Thymus (tissue), 14 donors: ENCODE measurements at places on chromosomes 5 and 9.
A peak's percentile ranks its signal among the peaks of the same experiment; 100 is the strongest.

GRCh38 chr5:1282131-1282992, 12.5 kb downstream of the TERT start:
- DNase-seq: no peak

DNA sequence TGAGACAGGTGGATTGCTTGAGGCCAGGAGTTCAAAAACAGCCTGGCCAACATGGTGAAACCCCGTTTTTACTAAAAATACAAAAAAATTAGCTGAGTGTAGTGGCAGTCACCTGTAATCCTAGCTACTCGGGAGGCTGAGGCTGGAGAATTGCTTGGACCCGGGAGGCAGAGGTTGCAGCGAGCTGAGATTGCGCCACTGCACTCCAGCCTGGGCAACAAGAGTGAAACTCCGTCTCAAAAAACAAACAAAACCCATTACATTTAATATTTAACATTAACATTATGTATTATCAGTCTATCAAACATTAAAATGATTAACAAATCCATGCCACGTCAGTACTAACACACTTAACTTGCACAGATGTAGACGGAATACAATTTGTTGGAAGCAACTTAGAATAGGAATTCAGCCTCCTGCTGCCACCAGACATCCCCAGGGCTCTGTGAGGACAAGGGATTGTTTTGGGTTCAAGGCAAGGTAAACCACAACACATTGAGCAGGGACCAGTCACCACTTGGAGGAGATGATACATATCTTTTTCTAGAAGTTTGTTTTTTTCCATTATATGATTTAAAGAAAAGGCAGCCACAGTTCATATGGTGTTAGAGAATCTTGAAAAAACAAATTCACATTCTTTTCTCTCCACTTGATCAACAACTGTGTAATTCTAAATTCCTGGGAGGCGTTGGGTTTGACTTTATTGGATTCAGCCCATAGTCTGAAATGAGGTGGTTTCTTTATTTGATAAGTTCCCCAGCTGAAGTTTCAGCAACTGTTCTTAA, 104.1 kb upstream of the BASP1 start:
- DNase-seq: no peak

- DNase-seq: no peak
Measured at GRCh38 chr5:969408-969839, 39.2 kb upstream of the NKD2 start.

- no peak for DNase-seq
Measured at GRCh38 chr5:37804401-37804800, 35.4 kb downstream of the GDNF start.

DNA sequence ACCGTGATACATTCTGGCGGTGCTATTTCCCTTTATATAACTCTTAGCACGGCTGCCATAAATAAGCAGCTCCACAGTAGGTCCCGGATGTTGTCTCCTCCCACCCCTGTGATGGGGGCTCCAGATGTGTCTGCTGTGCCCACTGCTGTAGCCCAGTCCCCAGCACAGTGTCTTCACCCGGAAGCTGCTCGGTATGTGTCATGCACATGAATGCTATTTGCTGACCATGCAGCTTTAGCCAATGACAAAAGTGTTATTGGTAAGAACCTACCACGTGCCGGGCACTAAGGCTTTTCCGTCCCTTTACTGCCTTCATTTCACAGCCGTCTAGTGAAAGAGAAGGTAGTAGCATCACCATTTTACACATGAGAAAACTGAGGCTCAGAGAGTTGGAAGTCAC, 20.2 kb downstream of the HRH2 start:
- no peak for DNase-seq

- DNase-seq: no peak
Measured at GRCh38 chr5:124665035-124665434, 81.4 kb downstream of the ZNF608 start.

DNA sequence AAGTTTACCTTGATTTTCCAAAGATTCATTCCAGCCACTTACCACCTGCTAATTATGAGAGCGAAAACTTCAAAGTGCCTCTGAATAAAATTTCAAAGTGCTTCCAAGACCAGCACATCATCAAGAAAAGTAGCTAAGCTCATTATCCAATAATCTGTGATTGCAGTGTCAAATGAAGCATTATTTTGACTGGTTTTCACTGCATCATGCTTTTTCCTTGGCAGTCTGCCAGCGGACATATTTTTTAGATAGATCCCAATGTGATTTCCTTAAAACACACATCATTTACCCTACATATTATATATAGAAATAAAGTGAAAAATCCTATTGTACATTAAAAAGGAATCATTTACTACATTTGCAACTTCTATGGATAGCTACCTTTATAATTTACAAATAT, 508.6 kb upstream of the FAM174A start:
- no peak for DNase-seq

DNA sequence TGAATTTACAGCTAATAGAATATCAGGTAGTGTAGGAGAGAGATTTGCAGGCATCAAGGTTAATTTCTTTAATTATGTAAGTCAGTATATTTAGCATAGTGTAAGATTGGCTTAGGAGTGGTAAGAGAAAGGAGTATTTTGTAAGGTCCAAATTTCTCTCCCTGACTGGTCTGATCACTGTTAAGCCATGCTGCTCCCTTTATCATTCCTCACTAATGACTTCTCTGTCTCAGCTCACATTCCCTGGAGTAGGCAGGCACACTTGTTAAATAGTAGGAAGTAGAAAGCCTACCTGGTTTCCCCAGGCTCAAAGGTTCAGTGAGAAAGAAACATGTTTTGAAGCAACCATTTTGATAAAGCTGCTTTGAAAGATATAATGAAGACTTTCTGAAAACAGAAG, 90.7 kb downstream of the SMIM15 start:
- no peak for DNase-seq

- DNase-seq: no peak
Measured at GRCh38 chr9:127162864-127163365, 40.5 kb upstream of the ANGPTL2 start.

DNA sequence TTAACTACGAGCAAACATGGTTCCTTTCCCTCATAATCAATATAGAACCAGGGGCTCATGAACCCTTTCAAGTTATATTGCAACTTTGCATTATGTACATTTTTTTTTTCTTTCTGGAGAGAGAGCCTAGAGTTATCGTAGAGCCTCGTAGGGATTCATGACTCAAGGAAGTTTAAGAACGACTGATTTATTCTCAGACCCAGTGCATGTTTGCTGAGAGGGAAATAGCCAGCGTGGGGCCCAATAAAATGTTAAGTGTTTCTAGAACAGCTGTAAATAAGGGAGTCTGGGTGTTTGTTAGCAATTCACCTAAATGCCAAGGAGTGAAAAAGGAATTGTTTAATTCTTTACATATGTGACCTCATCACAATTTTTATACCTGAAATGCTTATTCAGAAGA, 119.0 kb upstream of the KLF9 start:
- DNase-seq: no peak

GRCh38 chr9:127216210-127216887, 48.2 kb upstream of the GARNL3 start:
- no peak for DNase-seq

GRCh38 chr5:124252747-124253146, 493.7 kb downstream of the ZNF608 start:
- DNase-seq: no peak

DNA sequence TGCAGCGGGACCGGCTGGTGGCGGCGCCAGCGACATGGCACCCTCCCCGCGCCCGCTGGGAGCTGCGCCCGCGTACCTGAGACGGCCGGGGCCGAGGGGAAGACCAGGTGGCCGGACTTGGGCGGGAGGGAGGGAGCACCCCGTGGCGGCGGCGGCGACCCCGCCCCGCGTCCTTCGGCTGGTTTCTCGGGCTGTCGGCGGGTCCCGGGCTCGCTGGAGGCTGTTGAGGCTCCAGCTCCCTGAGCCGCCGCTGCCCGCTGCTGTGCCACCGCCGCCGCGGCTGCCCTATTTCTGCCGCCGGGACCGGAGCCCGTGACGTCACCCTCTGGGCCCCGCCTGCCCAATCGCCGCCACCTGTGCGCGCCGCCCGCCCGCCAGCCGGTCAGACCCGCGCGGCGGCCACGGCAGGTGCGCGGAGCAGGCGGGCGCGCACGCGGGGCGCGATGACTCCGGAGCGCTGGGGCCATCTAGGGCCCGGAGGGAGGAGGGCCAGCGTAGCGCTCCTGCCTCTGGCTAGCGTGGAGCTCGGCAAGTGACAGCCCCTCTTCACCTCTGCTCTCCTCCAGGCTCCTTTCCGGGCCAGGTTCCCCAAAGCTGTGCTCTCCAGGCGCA, at the start of gene FSTL4:
Gene FSTL4, minus strand, starts transcription at position 293 of the 612 bp plus-strand sequence.
- DNase-seq: peak; percentile 15

DNA sequence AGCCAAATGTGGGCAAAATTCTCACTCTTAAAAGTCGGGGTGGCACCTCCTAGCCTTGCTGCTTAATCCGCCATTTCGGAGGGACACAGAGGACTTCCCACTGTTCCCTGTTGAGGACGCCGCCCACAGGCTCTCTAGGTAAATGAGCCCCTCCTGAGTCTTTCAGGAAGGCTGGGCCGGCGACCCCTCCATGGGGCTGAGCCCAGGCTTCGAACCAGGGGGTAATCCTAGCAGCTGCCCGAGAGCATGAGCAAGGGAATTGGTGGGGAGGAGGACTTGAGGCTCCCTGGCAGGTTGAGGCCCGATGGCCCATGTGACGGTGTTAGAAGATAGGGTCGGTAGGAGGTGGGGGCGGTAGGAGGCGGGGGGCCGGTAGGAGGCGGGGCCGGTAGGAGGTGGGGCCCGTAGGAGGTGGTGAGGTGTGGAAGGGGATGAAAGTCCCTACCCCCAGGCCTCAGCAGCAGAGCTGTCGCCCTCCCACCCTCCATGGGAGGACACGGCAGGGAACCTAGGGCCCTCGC, 17.1 kb downstream of the SLC12A7 start:
- DNase-seq: no peak

DNA sequence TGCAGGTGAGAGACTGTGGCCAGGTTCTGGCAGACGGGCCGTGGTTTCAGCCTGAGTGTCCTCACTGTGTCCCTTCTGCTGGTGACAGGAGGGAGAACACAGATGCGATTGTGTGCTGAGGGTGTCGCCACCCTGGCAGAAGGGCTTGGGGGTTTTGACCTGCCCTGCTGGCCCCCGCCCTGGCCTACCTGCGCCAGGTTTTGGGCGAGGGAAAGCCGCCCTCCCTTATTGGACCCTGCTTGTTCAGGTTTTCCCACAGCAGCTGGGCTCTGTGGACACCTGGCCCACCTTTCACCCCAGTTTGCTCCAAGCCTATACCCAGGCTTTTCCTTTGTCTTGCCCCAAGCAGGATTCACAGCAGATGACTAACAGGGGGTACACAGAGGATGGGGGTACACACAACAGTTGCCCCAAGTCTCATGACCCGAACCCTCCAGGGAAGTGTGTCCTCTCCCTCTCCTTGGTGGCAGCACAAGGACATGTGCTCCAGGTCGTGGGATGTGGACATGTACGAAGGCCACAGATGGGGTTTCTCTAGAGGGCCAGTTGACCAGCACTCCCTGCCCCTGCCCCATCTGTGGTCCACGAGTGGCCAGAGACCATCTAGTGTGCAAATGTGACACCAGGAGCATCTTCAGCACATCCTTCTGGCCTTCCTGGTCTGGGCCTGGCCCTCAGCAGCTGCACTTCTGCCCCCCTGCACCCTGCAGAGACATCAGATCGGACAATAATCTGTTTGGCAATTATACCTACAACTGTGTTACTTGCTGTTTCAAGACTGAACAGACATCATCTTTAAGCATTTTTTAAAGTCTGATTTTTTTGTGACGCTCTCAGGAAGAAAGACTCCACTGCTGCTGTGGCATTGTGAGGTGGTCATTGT, 265.8 kb upstream of the IRX4 start:
- DNase-seq: no peak

DNA sequence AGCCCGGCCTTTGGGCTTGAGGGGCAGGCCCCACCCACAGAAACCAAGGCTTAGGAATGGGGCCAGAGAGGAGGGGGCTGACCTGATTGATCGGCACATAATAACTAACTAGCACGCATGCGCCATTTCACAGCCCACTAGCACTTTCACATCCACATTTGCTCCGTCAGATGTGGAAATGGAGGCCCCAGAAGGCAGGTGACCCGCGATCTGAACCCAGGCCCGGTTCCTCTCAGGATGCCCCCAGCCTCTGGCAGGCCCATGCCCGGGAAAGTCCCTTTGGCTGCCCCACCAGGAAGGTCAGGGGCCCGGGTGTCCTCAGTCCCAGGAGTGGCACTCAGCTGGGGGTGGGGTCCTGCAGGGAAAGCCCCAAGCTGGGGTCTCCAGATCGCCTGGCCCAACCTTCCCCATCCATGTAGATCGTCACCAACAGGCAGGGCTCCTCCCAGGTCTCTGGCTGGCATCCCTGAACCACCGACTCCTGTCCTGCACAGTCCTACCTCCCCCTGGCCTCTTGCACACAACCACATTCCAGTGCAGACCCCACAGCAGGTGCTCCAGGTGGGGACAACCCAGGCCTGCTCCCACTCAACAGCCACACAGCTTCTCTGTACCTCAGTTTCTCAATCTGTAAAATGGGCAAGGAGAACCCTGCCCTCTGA, 46.7 kb downstream of the VAV2 start:
- DNase-seq: no peak

DNA sequence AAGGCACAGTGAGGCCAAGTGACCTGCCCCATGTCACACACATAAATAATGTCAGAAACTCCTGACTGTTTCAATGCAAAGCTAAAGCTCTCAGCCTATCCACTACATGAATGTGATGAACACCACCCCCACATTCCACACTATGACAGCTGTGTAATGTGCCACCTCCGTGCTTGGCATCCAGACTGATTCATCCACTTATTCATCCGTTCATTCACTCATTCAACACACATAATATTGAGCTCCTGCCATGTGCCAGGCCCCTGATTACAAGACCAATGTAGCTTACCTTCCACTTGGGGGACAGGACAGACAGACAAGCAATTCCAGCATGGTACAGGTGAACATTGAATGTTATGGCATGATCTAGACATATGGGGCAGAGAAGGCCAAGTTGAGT, 46.2 kb upstream of the FABP6 start:
- DNase-seq: no peak

DNA sequence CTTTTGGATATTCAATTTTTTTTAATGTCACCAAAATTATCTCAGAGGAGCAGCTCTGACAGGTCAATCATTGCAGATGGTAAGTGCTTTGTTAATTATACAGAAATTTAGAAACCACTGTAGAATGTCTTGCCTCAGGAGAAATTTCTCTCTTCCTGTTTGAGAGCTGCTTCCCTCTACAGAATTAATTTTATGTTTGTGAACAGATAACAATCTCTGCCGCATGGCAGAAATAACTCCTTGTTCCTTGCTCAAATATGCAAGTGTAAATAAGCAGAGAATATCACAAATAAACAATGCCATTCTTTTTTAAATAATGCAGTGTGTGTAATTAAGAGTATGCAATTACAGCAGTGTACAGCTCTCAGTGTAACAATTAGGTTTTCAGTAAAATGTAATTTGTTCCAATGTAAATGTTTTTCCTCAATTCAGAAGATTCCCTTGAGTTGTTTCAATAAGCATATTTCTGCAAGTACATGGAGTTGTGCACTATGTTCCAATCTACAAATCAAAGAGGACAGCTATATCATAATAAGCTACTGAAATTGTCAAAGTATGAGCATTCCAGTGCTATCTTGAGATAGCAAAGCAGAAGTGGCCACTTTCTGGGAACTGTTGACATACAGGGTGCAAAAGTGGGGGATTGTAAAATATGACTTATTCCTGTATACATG, 1012.8 kb downstream of the MAT2B start:
- DNase-seq: no peak

GRCh38 chr9:135166565-135166964, 79.1 kb downstream of the OLFM1 start:
- DNase-seq: no peak

GRCh38 chr9:136648751-136649150, 14.0 kb upstream of the EGFL7 start:
- no peak for DNase-seq

GRCh38 chr5:160018945-160019625, 10.1 kb downstream of the TTC1 start:
- DNase-seq: no peak

GRCh38 chr5:156314416-156314815, 12.5 kb upstream of the SGCD start:
- DNase-seq: no peak
